ENCODE measurements at places on chromosomes 3 and 15.
A peak's percentile ranks its signal among the peaks of the same experiment; 100 is the strongest.

GRCh38 chr3:188829576-188829975 lies 342.2 kb upstream of the TPRG1 start:
- DNase-seq: no peak

GRCh38 chr3:4716706-4717362 lies 223.7 kb downstream of the ITPR1 start:
- DNase-seq: peak; percentile 59

DNA sequence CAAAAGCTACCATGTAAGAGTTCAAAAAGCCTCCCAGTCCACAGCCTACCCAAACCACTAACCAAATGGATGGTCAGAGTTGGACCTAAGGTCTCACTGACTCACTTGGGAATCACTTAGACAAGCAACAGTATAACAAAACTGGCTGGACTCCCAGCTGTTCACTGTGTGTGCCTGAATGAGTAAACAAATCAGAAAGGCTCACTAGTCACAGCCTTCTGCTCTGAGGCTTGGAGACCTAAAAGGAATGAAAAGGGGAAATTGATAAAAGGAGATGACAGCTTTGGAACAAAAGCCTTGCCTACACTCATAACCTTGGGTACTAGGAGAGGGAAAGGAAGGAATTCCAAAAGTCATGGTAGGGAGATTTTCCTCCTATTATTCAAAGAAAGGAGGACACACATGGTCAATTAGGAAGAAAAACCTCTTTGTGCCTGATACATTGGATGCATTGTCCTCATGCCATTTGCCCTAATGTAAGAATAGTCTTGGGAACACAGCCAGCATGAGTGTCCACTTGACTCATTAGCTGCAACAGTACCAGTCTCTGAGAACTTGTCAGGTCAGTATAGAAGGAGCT lies 92.3 kb downstream of the FRMD5 start:
- DNase-seq: peak; percentile 83

DNA sequence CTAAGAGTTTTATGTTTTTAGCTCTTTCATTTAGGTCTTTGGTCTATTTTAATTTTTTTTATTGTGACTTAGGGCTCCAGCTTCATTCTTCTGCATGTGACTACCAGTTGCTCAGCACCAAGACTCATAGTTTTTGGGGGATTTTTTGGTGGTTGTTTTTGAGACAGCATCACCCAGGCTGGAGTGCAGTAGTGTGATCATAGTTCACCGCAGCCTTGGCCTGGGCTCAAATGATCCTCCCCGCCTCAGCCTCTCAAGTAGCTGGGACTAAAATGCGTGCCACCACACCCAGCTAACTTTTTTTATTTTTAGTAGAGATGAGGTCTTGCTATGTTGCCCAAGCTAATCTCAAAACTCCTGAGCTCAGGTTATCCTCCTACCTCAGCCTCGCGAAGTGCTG lies 19.4 kb downstream of the CDV3 start:
- DNase-seq: peak; percentile 22

DNA sequence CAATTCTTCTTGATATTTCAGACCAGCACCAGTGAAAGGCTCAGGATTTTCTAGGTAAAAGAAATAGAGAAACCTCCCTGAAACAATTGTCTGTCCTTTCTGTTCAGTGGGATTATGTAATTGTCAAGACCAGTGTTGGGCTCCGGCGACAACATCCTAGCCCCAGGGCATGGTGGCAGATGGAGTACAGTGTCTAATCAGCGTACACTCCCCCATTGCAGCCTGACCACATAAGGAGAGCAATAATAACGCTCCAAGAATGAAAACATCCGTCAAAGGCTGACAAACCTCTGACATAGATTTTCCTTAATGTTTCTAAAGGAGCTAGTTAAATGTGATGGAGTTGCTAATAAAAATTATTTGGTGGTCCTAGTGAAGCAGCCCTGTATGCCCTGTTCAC lies 144.6 kb downstream of the EBLN2 start:
- DNase-seq: no peak

All from AG20443 (cell line).